ENCODE measurements at places on chromosomes 1 and 21.

GRCh38 chr21:20998886-20999285, 677 bp downstream of the NCAM2 start:
- no peak for DNase-seq

- DNase-seq, result peak; percentile 9
These were observed 20.8 kb upstream of the RLF start for GRCh38 chr1:40140211-40140973.

- no peak for DNase-seq
These were observed 141.5 kb upstream of the KCNK2 start for GRCh38 chr1:214941061-214941460.

GRCh38 chr21:46555225-46555617, 49.7 kb downstream of the S100B start:
- DNase-seq, result no peak

DNA sequence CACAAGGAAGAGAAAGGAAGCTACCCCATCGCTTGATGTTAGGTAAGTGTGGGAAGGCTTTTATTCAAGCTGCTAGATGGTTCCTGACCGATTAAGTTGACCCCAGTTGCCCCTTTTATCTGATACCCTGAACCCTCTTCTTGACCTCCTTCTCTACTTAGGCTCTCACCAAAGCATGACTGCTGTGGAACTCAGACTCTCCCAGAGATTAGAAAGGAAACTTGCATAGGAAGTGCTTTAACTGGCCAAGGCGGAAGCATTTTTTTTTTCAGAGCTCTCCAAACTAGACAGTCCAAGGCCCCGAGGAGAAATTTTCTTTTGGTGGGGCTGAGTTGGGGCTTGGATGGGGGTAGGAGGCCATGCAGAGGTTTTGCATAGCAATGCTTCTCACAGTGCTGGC, 101.3 kb upstream of the USP24 start:
- DNase-seq, result no peak

DNA sequence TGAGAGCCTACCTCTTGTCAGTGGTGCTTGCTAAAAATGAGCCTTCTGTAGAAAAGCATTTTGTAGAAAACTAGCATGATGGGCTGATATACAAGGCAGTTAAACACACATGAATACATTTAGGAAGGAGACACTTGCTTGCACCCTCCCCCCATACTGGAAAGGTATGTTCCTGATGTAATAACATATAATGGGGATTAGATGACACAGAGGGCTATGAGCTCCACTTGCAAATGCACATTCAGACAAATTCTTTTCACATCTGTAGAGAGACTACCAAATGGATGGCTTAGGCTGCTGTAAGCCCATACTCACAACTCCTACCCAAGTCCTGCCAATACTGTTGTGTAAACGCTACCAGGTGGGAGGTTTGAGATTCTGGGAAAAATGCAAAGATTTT, 634.0 kb downstream of the SMYD3 start:
- DNase-seq, result no peak

- no peak for DNase-seq
These were observed 4.2 kb upstream of the IBA57 start for GRCh38 chr1:228161362-228161761.

DNA sequence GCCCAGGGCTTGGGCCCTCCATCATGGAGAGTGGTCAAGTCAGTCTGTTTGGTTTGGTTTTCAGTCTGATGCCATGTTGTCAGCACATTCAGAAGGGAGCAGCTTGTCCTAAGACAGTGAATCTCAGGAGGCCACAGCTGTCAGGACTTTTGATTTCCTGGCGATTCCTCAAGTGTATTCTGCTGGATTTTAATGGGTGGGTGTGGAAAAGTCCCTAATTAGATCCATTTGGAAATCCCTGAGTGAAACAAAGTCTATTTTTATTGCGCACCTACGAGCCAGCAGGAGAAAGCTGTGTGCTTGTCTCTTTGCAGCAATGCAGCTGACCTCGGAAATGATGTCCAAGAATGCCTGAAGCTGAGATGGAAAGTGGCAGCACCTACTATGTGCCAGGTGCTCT, 21.6 kb upstream of the FHAD1 start:
- no peak for DNase-seq

DNA sequence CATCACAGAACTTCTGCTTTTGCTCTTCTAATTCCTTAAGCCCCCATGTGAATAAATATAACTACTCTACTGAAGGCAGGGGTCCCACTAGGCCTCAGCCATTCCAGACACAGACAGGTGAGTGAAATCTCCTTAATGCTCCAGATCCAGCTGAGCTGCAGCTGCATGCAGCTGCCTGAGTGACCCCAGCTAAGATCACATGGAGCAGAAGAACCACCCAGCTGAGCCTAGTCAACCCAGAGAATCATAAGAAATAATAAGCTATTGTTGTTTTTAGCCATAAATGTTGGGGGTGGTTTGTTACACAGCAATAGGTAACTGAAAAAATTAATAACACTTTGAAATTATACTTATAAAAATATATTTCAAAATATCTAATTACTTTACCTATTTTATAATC, 220.3 kb downstream of the SIPA1L2 start:
- no peak for DNase-seq

DNA sequence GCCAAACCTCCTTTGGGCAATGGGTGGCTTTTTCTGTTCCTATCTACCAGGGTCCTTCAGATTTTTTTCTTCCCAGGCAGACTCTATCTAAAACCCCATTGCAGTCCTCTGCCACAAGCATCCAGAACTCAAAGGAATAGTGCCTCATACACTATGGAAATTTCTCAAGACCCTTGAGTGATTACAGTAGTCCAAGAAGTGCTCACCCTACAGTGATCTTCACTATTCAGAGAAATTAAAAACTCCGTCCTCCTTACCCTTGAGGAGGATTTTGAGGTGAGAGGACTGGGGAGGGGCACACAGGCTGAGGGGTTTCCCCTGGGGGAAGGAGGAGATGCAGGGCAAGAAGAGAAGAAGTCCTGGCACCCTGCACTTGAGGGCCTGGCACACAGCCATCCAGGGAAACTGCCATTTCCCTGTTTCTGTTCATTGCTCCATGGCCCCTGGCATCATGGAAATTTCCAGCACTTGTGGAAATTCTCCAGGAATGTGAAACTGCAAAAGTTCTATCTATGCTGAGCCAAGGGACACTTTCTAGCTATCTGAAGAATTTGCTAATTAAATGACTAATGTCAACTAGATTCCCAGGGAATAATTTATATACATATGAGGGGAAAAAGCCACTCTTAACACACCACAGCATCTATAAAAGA, 102.5 kb upstream of the ATP1B1 start:
- no peak for DNase-seq

DNA sequence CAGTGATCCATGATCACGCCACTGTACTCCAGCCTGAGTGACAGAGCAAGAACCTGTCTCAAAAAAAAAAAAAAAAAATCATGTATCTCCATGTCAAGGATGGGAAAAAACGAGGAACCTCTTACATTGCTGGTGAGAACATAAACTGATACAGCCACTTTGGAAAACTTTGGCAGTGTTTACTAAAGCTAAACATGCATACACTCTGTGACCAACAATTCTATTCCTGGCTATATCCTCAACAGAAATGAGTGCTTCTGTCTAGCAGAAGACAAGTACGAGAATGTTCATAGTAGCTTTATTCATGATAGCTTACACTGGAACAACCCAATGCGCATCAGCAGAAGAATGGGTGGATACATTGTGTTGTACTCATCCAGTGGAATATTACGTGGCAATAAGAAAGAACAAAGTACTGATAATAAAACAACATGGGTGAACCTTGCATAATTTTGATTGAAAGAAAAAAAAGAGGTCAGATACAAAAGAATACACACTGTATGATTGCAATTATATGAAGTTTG, 31.5 kb upstream of the SLC6A9 start:
- no peak for DNase-seq

DNA sequence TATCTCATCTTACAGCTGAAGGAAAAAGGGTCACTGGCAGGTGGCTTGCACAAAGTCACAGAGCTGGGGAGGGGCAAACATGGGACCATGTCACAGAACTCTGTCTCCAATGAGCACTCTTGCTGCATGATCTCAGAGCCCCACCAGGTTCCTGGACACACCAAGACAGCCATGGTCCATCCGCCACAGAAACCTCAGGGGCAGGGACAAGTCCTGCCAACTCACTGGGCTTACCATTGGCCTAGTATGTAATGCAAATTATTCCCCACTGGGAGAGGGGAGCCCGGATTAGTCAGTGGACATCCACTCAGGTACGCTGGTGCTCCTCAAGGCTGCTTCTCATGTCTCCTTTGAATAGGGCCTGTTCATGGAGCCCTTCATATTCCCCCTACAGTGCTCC, 14.2 kb downstream of the S100A7A start:
- DNase-seq, result no peak

- DNase-seq, result no peak
These were observed 5.4 kb downstream of the PADI6 start for GRCh38 chr1:17377325-17377953.

- DNase-seq, result no peak
These were observed 21.6 kb downstream of the C2CD2 start for GRCh38 chr21:41932191-41932575.

DNA sequence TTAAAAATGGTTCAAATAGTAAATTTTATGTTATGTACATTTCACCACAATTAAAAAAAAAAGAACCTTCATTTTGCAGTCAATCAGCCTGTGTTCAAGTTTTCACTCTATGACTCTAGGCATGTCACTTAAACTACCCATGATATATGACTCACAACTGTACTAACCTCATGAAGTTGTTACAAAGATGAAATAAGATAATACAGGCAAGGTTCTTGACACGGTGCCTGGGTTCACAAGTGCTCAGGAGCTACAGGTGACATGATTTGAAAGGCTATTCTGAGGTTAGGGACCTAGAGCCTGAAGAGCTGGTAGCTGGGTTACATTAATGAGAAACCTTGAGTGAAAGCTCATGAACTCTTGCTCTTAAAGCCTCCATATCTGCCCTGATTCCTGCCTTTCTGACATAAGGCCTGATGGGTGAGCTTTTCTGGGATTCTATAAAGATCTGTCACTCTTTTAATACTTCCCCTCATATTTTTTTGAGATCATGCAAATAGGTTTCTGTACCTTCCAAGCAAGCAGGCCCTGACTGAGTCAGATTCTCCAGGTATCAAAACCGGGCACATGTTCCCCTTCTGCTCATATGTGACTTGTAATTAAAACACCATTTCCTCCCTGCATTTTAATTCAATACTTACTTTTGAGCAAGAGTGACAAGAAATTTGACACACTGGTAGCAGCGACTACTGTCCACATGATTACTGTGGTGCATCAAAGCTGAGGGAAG, 34.0 kb downstream of the PCSK9 start:
- peak; percentile 21 for DNase-seq

DNA sequence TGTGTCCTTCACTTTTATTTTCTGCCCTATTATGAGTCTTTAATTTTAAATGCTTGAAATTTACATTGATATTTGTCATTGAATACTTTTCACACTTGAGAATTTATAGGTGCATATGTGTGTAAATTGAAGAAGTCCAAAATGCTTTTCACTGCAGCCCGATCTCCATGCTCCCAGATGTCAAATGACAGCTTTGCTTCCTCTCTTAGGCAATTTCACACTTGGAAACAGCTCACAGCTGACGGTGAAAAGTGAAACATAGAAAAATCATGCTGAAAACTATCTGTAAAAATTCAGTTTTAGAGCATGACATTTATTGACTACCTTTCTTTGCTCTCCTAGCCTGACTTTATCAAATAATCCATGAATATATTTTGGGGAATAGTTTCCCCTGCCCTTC, 196.0 kb downstream of the RPS6KC1 start:
- DNase-seq, result no peak

DNA sequence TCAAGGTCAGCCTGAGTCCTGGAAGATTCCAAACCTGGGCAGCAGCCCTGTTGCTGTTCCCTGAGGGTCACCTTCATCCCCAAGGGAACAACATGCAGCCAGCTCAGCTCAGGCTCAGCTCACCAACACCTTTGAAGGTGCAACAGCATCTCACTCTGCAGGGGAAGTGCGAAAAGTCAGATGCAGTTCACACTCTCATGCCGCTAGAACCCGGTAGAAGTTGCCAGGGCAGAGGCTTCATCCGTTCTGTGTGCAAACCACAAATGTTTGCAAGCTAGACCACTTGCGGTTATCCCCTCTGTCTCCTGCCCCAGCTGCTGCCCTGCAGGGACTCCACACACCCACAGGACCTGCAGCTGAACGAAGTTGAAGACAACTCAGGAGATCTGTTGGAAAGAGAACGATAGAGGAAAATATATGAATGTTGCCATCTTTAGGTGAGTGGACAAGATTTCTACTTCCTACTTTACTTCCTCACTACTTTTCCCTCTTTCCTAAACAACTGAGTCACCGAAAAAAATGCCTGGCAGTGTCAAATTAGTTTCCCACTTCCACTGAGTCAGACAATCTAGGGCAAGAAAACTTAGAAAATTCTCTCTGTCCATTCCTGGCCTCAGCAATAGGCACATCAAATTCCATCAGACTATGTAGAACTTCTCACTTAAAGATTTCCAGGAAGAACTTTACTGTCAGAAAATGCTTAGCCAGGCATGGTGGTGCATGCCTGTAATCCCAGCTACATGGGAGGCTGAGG, 1.8 kb upstream of the FCRL6 start:
- peak; percentile 72 for DNase-seq

DNA sequence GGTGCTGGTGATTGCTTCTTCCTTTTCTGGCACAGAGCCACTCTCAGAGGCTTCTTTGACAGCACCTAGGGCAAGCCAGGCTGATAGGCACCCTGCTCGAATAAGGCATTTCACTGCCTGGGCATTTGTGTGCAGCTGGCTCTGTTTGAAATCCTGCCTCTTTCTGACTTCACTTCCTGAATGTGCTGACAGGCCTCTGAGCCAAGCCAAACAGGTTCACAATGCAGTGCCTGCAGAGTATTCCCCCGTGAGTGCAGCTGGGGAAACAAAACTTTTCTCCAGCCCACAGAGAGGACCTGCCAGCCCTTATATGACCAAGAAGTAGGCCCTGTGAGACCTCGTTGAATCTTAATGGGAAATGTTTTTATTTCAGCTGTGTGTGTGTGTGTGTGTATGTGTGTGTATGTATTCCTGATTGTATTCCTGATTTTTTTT, 10.4 kb downstream of the JUN start:
- peak; percentile 65 for DNase-seq

DNA sequence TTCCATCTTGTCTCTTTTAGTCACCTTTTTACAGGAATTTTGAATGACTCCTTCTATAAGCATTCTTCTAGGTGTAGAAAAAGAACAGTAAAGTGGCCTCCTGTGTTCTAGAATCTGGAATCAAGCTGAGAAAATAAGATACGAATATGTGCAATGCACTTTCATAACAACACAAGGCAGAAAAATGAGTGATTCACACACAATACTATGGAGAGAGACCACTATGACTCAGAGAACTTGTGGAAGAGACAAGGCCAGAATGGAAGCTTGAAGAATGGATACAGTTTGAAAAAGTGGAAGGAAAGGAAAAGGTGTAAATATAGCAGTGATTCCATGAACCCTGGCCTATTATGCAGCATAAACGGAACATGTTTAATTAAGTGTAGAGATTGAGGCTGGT, 57.1 kb upstream of the SAMSN1 start:
- DNase-seq, result no peak

GRCh38 chr1:231883382-231883781, 256.8 kb downstream of the DISC1 start:
- DNase-seq, result no peak

DNA sequence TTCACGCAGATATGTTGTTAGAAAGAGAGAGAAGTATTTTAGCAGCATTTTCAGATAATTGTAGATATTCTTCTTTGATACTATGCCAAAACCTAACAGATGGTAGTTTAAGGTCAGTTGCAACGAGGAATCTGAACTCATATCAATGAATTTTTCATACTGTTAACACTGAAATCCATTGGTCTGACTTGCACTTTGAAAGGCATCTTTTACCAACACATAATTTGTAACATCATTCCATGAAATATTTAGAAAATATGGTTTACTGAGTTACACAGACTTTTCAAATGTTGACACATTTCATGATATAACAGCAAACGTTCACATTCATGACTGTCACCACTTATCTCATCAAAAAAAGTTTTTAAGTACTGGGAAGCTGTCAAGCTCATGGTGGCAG, 4.6 kb downstream of the ACBD6 start:
- DNase-seq, result no peak
